Activated CD8-positive, alpha-beta T cell treated with anti-CD3 and anti-CD28 coated beads for 36 hours (primary cell): ENCODE measurements at places on chromosomes 12 and 14. TPM values are rescaled to one million over a fixed set of nuclear protein-coding genes. Genes with fewer than 3 reads are reported as not detected.

LUM gene
- total RNA-seq = not detected

ITGB7 gene
- 137 TPM for total RNA-seq

KRT80 gene
- total RNA-seq = not detected

HSPB8 gene
- not detected for total RNA-seq

PTGER2 gene
- total RNA-seq = 19.9 TPM

HNRNPA1 gene
- 2,224 TPM for total RNA-seq

B3GNT4 gene
- 3.6 TPM for total RNA-seq

ACSS3 gene
- not detected for total RNA-seq

DNA sequence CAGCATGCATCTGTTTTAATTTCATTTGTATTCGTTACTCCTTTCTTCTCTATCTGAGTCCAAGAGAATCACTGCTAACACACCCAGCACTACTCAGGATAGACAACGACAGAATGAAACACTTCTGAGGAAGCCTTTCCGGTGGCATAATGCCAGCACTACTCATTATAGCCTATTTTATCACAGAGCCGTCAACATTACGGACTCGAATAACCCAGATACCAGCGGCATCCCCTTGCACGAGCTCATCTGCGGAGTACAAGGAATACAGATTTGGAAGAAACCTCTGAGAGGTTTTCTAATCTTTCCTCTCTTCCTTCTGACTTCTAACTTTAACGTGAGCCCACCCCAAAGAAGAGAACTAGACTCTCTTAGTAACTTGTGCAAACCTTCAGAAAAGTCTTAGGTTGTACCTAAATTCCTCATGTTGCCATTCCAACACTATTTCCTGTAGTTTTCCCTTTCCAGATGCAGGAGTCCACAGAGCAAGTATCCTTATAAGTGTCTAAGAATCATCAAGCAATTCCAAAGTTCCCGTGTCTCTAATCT, 248.1 kb downstream of the APAF1 start:
- DNase-seq = no peak
- no peak overlapping the region for H3K4me3 ChIP-seq
- no peaks in the 10 kb centered on the region for H3K4me1 ChIP-seq
- peaks cover 48% of the 10 kb centered on the region for H3K27me3 ChIP-seq
- H3K27ac ChIP-seq = no peak overlapping the region

DNA sequence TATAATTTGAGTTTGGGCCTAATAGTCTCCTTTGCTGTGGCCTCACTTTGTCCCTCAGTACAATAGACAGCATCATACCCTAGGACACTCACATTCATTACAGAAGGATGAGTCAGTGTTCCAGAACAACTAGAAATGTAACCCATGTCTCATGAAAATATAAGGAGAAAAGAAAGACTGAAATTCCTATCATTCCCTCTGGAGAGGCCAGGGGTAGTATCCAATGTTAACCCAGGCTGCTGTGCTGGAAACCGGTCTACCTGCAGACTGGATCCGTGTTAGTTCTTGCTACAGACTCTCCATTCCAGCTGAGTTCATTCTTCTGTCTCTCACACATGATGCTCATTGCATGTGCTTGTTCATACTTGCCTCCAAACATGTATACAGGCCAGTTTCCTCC, 75.8 kb upstream of the HOXC13 start:
- H3K4me3 ChIP-seq = no peak overlapping the region
- no peaks in the 10 kb centered on the region for H3K4me1 ChIP-seq
- no peak for DNase-seq
- H3K27me3 ChIP-seq = peaks cover 21% of the 10 kb centered on the region

GRCh38 chr14:104267895-104268294, 129.5 kb downstream of the KIF26A start:
- no peak overlapping the region for H3K4me3 ChIP-seq
- DNase-seq = no peak
- H3K4me1 ChIP-seq = no peaks in the 10 kb centered on the region
- no peaks in the 10 kb centered on the region for H3K27me3 ChIP-seq
- H3K27ac ChIP-seq = no peak overlapping the region

DNA sequence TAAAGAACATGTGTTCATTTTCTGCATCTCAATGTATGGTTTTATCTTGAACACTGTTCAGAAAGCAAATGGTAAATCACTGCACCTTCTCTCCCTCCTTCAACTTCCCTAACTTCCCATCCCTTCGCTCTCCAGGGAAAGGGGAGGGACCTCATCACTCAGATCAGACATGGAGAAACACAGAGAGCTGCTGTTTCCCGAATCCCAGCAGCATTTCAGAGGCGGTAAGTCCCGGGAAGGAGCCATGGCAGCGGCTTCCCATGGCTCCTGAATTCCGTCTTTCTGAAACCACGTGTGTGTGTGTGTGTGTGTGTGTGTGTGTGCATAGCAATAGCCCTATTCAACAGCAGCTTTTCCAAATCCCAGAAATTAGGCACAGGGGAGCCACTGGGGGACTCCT, 125.4 kb upstream of the TMCC3 start:
- no peak overlapping the region for H3K4me3 ChIP-seq
- H3K27me3 ChIP-seq = peaks cover 15% of the 10 kb centered on the region
- H3K27ac ChIP-seq = no peak overlapping the region
- H3K36me3 ChIP-seq = no peaks in the 10 kb centered on the region
- no peak for DNase-seq
- H3K4me1 ChIP-seq = no peaks in the 10 kb centered on the region

GRCh38 chr14:74765721-74766120, 2.6 kb downstream of the YLPM1 start:
- peaks cover 36% of the 10 kb centered on the region for H3K36me3 ChIP-seq
- DNase-seq = peak; percentile 16
- H3K27ac ChIP-seq = peak overlapping the region; percentile 44
- H3K4me1 ChIP-seq = peaks cover 53% of the 10 kb centered on the region
- H3K4me3 ChIP-seq = peak overlapping the region; percentile 97

GRCh38 chr12:65924716-65925115, 100.4 kb downstream of the HMGA2 start:
- H3K27me3 ChIP-seq = peaks cover 9% of the 10 kb centered on the region
- H3K4me1 ChIP-seq = no peaks in the 10 kb centered on the region
- no peak overlapping the region for H3K4me3 ChIP-seq
- H3K36me3 ChIP-seq = no peaks in the 10 kb centered on the region

DNA sequence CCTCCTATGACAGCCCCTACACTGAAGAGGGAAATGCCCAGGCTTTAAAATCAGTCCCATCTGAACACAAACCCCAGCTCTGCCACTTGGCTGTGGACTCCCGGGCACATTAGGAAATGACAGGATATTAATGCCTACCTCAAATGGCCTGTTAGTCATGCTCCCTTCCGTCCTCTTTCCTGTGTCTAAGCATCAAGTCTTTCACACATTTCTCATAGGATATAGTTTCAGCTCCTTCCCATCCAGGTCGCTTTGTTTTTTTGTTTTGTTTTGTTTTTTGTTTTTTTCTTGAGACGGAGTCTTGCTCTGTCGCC, 16.1 kb downstream of the PLEK2 start:
- H3K36me3 ChIP-seq = no peaks in the 10 kb centered on the region
- H3K27ac ChIP-seq = no peak overlapping the region
- no peaks in the 10 kb centered on the region for H3K4me1 ChIP-seq
- no peaks in the 10 kb centered on the region for H3K27me3 ChIP-seq

DNA sequence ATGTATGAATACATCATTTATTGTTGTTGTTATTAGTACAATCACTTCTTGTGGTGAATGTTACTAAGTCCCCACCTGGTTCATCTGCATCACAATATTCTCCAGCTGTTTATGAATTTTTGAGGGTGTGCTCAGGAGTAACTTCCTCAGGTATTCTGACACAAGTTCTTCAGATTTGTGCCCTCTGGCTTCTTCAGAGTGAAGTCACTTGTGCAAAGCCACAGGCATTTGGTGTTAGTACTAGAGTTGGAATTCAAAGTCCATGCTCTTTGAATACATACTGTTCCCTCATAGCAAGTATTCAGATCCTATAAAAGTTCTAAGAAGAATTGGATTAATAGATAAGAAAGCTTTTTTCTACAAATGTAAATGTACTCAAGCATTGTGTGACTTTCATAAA, 150.3 kb upstream of the AVPR1A start:
- DNase-seq = no peak
- no peaks in the 10 kb centered on the region for H3K36me3 ChIP-seq
- peaks cover 4% of the 10 kb centered on the region for H3K4me1 ChIP-seq
- no peaks in the 10 kb centered on the region for H3K27me3 ChIP-seq
- no peak overlapping the region for H3K27ac ChIP-seq

- peaks cover 9% of the 10 kb centered on the region for H3K27me3 ChIP-seq
- H3K27ac ChIP-seq = no peak overlapping the region
- no peak for DNase-seq
- H3K36me3 ChIP-seq = no peaks in the 10 kb centered on the region
These were observed 36.9 kb upstream of the FBXO21 start for GRCh38 chr12:117227000-117227653.

- H3K4me1 ChIP-seq = peaks cover 28% of the 10 kb centered on the region
- peak overlapping the region; percentile 86 for H3K4me3 ChIP-seq
- peak; percentile 92 for DNase-seq
These were observed 82.4 kb downstream of the PPM1A start for GRCh38 chr14:60331201-60332045.

DNA sequence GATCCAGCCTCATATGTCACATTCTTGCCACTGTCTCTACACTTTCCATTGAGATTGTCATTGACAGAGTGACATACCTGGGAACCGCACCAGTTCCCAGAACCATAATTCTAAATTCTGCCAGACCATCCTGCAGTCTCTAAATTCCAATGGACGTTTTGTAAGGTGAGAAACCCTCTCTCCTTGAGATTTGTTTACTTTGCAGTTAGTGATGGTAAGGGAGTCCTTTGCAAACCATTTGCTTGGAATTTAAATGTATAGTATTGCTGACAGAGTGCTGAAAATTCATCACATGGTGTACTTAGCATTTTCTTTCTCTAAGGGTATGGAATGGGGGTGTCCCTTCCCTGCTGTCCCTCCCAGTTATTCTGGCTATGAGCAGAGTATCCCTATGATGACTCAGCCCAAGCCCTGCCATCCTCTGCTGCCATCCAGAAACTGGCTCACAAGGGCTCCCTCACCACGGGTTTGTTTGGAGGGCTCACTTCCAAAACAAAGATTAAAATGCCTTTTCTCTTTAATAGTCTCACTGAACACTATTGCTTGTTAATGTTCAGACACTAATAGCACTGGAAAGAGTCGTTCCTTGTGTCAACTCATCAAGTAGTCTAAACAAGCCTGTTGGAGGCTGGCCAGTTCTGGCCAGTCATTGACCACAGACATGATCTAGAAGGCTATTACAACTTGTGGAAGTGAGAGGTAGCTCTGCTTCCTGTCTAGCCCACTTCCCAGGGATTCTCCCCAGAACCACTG, 129.0 kb upstream of the HMGA2 start:
- H3K36me3 ChIP-seq = no peaks in the 10 kb centered on the region
- no peak overlapping the region for H3K27ac ChIP-seq
- H3K4me3 ChIP-seq = no peak overlapping the region
- peaks cover 6% of the 10 kb centered on the region for H3K27me3 ChIP-seq

DNA sequence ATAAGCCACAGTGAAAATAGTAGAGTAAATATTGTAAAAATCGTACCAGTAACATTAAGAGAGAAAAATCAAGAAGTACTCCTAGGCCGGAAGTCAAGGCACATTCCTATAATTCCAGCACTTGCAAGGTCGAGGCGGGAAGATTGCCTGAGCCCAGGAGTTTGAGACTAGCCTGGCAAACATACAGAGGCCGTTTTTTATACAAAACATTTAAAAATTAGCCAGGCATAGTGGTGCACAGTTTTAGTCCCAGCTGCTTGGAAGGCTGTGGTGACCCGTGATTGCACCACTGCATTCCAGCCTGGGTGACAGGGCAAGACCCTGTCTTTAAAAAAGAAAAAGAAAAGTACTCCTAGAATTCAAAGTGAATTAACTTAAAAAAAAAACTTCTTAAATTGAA, 341.8 kb downstream of the C12orf50 start:
- H3K27ac ChIP-seq = no peak overlapping the region
- H3K27me3 ChIP-seq = no peaks in the 10 kb centered on the region
- no peak for DNase-seq
- no peaks in the 10 kb centered on the region for H3K36me3 ChIP-seq
- H3K4me3 ChIP-seq = no peak overlapping the region

DNA sequence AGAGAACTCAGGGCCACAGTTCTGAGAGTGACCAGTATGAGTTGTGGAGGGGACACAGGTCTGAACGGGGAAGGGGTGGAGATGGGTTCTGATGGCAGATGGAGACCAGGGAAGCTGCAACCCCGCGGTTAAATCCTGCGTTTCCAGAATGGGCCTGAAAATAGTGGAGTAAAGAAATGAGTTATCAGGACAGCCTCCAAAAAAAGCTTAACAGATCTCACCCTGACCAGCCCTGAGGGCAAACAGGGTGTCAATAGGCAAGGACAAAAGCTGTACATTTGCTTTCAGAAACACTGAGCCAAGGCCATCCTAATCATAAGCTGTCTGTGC, 555 bp upstream of the RTN1 start:
- DNase-seq = no peak
- peaks cover 4% of the 10 kb centered on the region for H3K4me1 ChIP-seq
- peaks cover 40% of the 10 kb centered on the region for H3K27me3 ChIP-seq
- H3K36me3 ChIP-seq = no peaks in the 10 kb centered on the region
- H3K4me3 ChIP-seq = peak overlapping the region; percentile 72

DNA sequence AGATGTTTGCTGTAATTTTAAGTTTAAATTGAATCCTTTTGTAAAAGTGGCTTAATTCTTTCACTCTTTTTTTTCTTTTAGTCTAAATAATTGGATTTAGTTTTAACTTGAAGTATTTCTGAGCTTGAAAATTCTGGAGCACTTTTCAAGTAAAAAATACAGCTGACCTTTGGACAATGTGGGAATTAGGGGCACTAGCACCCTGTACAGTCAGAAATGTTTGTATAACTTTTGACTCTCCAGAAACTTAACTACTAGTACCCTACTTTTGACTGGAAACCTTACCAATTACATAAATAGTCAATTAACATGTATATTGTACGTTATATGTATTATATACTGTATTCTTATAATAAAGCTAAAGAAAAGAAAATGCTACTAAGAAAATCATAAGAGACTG, 7.8 kb downstream of the KTN1 start:
- H3K36me3 ChIP-seq = peaks cover 11% of the 10 kb centered on the region
- no peaks in the 10 kb centered on the region for H3K27me3 ChIP-seq
- H3K4me3 ChIP-seq = no peak overlapping the region
- no peak for DNase-seq

- no peak overlapping the region for H3K4me3 ChIP-seq
- no peaks in the 10 kb centered on the region for H3K27me3 ChIP-seq
- H3K36me3 ChIP-seq = peaks cover 7% of the 10 kb centered on the region
These were observed 71.4 kb downstream of the MNAT1 start for GRCh38 chr14:60805841-60806430.

DNA sequence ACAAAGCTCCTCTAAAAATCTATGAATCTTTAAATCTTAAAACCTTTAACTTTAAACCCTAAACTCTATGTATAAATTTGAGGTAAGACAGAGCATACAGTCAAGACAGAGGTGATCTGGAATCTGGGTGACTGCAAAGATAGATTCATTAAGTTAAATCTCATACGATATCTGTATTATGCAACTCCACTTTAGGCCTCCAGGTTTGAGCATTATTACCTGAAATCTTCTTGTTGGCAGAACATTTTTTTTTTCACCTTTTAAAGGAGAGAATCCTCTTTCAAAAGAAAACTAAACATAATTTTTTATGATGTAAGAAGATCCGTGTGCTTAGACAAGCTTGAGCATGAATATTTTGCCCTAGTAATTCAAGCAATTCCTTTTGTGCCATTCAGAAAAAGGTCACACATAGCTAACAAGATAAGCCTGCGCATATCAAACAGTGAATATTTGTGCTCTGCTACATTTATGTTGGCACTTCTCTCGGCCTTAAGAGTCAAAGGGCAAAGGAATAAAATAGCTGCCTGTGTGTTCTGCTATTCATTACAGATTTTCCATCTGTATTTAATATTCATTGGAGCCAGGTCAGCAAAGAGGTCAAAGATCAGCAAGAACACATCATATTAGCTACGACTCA, 163.3 kb downstream of the TMTC3 start:
- H3K4me3 ChIP-seq = no peak overlapping the region
- H3K27me3 ChIP-seq = peaks cover 5% of the 10 kb centered on the region
- H3K36me3 ChIP-seq = no peaks in the 10 kb centered on the region
